ENCODE measurements at places on chromosomes 11 and 22. TPM values are rescaled to one million over a fixed set of nuclear protein-coding genes. Genes with fewer than 3 reads are reported as not detected.

GRCh38 chr11:118917481-118918127 is 8.1 kb downstream of the BCL9L start:
- no peaks in the 10 kb centered on the region for H3K36me3 ChIP-seq
- H3K4me1 ChIP-seq: peaks cover 88% of the 10 kb centered on the region
- H3K4me3 ChIP-seq: peak overlapping the region; percentile 98
- peak overlapping the region; percentile 97 for H3K27ac ChIP-seq
- H3K27me3 ChIP-seq: no peaks in the 10 kb centered on the region

- no peak overlapping the region for H3K4me3 ChIP-seq
- no peaks in the 10 kb centered on the region for H3K27me3 ChIP-seq
- DNase-seq: peak; percentile 50
- H3K27ac ChIP-seq: peak overlapping the region; percentile 96
Measured at GRCh38 chr22:35301372-35301874, 1.7 kb downstream of the TOM1 start.

- no peaks in the 10 kb centered on the region for H3K4me1 ChIP-seq
- H3K27ac ChIP-seq: no peak overlapping the region
- no peaks in the 10 kb centered on the region for H3K27me3 ChIP-seq
- no peak overlapping the region for H3K4me3 ChIP-seq
Measured at GRCh38 chr22:34798605-34799004, 267.4 kb upstream of the ISX start.

Gene NTM
- total RNA-seq: not detected

Gene MRTFA
- 99.3 TPM for total RNA-seq

- peak; percentile 62 for DNase-seq
- H3K27ac ChIP-seq: no peak overlapping the region
- no peak overlapping the region for H3K4me3 ChIP-seq
- H3K36me3 ChIP-seq: peaks cover 60% of the 10 kb centered on the region
Measured at GRCh38 chr11:68049509-68050370, 10.9 kb downstream of the TCIRG1 start.

Gene RBX1
- 50.6 TPM for total RNA-seq

- H3K4me3 ChIP-seq: no peak overlapping the region
- H3K27me3 ChIP-seq: no peaks in the 10 kb centered on the region
- H3K27ac ChIP-seq: no peak overlapping the region
- H3K4me1 ChIP-seq: no peaks in the 10 kb centered on the region
- no peak for DNase-seq
Measured at GRCh38 chr22:42820045-42820763, 36.9 kb downstream of the ARFGAP3 start.

Gene CYTH4
- 130 TPM for total RNA-seq

Gene ZP1
- not detected for total RNA-seq

- H3K27me3 ChIP-seq: no peaks in the 10 kb centered on the region
- H3K4me3 ChIP-seq: no peak overlapping the region
- H3K36me3 ChIP-seq: no peaks in the 10 kb centered on the region
- H3K4me1 ChIP-seq: no peaks in the 10 kb centered on the region
- DNase-seq: no peak
Measured at GRCh38 chr11:129230006-129230405, 37.9 kb upstream of the ARHGAP32 start.

DNA sequence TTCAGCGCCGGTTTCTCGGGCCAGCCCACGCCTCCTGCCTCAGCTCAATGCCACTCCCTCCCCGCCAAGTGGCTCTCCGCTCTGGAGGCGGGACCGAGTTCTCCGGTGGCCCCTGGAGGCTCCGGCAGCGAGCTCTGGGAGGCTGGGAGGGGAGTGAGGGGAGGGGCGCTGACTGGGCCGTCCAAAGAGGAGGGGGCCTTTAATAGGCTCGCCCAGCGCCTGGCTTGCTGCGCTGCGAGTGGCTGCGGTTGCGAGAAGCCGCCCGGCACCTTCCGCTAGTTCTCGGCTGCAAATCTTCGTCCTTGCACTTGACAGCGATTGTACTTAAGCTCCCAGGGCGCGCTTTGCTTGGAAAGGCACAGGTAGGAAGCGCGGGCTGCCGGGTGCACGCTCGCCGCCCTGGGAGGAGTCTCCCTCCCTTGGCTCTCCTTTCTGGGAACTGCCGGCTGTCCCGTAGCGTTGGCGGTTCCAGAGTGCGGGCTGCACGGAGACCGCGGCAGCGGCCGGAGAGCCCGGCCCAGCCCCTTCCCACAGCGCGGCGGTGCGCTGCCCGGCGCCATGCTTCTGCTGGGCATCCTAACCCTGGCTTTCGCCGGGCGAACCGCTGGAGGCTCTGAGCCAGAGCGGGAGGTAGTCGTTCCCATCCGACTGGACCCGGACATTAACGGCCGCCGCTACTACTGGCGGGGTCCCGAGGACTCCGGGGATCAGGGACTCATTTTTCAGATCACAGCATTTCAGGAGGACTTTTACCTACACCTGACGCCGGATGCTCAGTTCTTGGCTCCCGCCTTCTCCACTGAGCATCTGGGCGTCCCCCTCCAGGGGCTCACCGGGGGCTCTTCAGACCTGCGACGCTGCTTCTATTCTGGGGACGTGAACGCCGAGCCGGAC is at the start of gene ADAMTS15:
TSS of gene ADAMTS15 (plus strand) at position 230 of the 894 bp plus-strand sequence. CDS start at position 559, 329 bp downstream.
- no peaks in the 10 kb centered on the region for H3K36me3 ChIP-seq
- peak within 1 kb of the TSS; percentile 76 for H3K27ac ChIP-seq
- H3K4me3 ChIP-seq: peak within 1 kb of the TSS; percentile 81
- no peaks in the 10 kb centered on the region for H3K27me3 ChIP-seq
- peak; percentile 88 for DNase-seq
- peaks cover 11% of the 10 kb centered on the region for H3K4me1 ChIP-seq

DNA sequence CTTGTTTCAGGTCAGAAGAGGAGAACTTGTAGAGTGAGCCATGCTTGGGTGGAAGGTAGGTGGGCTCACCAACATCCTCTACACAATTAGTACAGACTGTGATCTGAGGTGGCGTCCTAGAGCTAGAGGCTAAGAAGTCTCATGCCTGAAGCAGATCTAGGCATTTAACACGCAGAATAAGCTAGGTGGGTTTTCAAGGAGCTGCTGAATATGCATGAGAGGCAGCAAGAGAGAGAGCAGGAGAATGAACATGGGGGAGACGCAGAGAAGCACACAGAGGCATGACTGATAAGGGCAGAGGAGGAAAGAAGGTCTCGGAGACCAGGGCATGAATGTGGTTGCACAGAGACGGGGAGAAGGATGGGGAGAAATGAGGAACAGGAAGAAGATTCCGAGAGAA is 36.8 kb upstream of the JAM3 start:
- no peaks in the 10 kb centered on the region for H3K36me3 ChIP-seq
- no peak overlapping the region for H3K27ac ChIP-seq
- peaks cover 14% of the 10 kb centered on the region for H3K4me1 ChIP-seq
- DNase-seq: no peak

DNA sequence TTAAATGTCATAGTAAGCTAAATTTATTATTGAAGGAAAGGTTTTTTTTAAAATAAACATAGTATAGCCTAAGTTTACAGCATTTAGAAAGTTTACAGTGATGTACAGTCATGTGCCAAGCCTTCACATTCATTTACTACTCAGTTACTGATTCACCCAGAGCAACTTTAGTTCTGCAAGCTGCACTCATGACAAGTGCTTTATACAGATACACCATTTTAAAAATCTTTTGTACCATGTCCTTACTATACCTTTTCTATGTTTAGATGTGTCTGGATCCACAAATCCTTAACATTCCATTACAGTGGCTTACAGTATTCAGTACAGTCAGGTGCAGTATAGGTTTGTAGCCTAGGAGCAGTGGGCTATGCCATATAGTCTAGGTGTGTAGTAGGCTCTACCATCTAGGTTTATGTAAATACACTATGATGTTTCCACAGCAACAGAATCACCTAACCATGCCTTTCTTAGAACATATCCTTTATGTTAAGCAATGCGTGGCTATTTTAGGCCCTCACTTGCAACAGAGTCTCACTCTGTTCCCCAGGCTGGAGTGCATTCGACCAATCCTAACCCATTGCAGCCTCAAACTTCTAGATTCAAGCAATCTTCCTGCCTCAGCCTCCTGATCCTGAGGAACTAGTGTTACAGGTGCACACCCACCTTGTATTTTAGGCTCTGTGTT is 79.5 kb upstream of the SLC25A18 start:
- no peak overlapping the region for H3K27ac ChIP-seq
- DNase-seq: no peak
- no peaks in the 10 kb centered on the region for H3K36me3 ChIP-seq
- no peaks in the 10 kb centered on the region for H3K4me1 ChIP-seq
- H3K4me3 ChIP-seq: no peak overlapping the region

GRCh38 chr11:12381875-12382274 is 4.5 kb downstream of the PARVA start:
- no peaks in the 10 kb centered on the region for H3K27me3 ChIP-seq
- DNase-seq: no peak
- no peak overlapping the region for H3K4me3 ChIP-seq
- H3K4me1 ChIP-seq: peaks cover 4% of the 10 kb centered on the region
- H3K36me3 ChIP-seq: no peaks in the 10 kb centered on the region
- H3K27ac ChIP-seq: no peak overlapping the region

Gene NXPE2
- not detected for total RNA-seq

- no peak overlapping the region for H3K4me3 ChIP-seq
- H3K36me3 ChIP-seq: peaks cover 5% of the 10 kb centered on the region
- no peaks in the 10 kb centered on the region for H3K4me1 ChIP-seq
Measured at GRCh38 chr11:65771589-65772112, 9.1 kb downstream of the AP5B1 start.

Gene FXYD2
- total RNA-seq: not detected

GRCh38 chr22:48895831-48896765 is 931.6 kb downstream of the BRD1 start:
- H3K36me3 ChIP-seq: no peaks in the 10 kb centered on the region
- no peak for DNase-seq
- no peaks in the 10 kb centered on the region for H3K27me3 ChIP-seq
- H3K4me1 ChIP-seq: no peaks in the 10 kb centered on the region
- H3K4me3 ChIP-seq: no peak overlapping the region
- no peak overlapping the region for H3K27ac ChIP-seq

DNA sequence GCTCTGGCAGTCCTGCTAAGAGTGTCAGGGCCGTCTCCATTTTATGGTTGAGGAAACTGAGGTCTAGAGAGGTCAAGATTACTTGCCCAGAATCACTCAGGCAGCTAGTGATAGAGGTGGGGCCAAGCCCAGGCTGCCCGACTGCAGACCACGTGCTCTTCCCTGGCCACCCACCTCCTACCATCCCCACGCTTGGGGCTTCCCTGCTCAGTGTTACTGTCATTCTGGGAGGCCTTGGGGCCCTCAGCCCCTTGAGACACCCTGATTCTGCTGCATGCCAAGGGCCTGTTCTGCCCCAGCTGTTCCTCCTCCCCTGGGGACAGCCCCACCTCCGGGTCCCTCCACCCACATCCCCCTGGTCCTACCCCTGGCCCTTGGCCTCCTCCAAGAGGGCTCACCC is 17.2 kb upstream of the TAB1 start:
- DNase-seq: no peak
- no peaks in the 10 kb centered on the region for H3K36me3 ChIP-seq
- H3K4me1 ChIP-seq: no peaks in the 10 kb centered on the region
- H3K27me3 ChIP-seq: no peaks in the 10 kb centered on the region
- no peak overlapping the region for H3K4me3 ChIP-seq

GRCh38 chr11:7430496-7430895 is 54.8 kb upstream of the OLFML1 start:
- H3K4me1 ChIP-seq: no peaks in the 10 kb centered on the region
- H3K4me3 ChIP-seq: no peak overlapping the region
- H3K36me3 ChIP-seq: no peaks in the 10 kb centered on the region
- DNase-seq: no peak
- no peak overlapping the region for H3K27ac ChIP-seq

DNA sequence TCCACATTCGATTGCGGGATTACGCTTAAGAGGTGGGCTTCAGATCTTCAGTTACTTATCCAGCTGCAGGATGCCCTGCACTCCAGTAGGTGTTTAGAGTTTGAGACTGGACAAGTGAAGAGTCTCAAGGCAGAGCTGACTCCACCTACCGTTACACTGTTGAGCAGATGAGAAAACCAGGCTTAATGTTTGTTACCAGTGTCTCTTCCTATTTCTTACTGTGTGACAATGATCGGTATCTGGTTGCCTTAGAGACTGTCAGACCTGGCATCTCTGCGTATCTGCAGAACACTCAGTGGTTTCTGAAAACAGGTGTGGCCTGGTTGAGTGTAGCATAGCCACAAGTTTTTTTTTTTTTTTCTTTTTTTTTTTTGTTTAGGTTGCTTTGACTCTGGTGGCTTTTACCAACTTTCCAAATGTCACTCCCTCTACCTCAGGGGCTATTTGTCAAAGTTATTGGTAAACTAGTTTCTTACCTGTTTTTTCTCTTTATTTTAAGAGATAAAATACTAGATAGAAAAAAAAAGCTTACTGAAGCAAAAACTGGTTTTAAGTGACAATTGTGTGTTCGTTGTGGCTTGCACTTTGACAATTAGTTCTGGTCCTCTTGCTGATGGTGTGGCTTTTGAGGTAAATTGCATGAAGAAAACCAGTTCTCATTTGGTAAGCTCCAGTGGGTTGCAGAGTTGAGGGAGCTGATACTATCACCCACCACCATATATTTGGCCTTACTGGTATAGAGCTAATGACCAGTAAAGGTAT is 284.8 kb downstream of the ETS1 start:
- no peaks in the 10 kb centered on the region for H3K36me3 ChIP-seq
- H3K27me3 ChIP-seq: no peaks in the 10 kb centered on the region
- no peak for DNase-seq
- H3K27ac ChIP-seq: no peak overlapping the region
- H3K4me3 ChIP-seq: no peak overlapping the region

DNA sequence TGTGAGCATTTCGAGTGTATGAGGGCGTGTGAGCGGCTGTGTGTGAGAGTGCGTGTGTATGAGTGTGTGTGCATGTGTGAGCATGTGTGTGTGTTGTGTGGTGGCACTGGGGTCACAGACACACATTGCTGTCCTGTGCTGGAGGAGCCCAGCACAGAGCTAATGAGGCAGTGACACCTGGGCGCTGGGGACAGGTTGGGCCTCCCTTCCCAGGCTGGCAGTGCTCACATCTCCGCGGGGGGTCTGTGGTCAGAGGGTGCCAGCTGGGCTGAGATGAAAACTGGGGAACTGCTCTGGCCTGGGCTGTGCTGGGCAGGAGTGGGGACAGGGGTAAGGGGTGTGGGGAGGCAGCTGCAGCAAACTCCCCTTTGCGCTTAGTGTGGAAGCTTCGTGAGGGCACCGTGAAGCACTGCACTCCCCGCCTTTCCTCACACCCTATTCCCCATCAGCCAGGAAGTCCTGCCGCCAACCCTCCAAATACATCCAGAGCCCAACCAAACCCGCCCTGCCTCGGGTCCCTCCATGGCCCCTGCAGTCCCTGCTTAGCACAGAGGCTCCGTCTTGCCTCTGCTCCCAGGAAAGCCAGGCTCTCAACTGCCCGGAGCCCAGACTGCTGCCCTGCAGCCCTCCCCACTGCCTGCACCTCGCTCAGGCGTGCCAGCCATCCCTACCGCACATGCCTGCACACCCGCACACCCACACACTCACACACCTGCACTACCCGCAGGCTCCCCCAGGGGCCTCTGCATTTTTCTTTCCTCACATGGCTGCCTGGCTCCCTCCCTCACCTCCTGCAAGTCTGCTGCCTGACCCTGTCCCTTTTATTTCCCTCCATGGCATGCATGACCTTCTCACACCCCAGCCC is 62.0 kb upstream of the THY1 start:
- no peaks in the 10 kb centered on the region for H3K36me3 ChIP-seq
- no peaks in the 10 kb centered on the region for H3K27me3 ChIP-seq
- no peak overlapping the region for H3K4me3 ChIP-seq
